WTC11 (cell line): ENCODE measurements at places on chromosomes 13 and 19.

GRCh38 chr13:22108283-22108942, 437.5 kb downstream of the FGF9 start:
- no peak for DNase-seq

GRCh38 chr13:57326532-57326931, 159.5 kb downstream of the PRR20E start:
- no peak for DNase-seq

GRCh38 chr19:35898499-35898809, 1.9 kb downstream of the NFKBID start:
- DNase-seq = no peak

- DNase-seq = peak; percentile 61
These were observed 814 bp downstream of the NBEA start for GRCh38 chr13:34942732-34943435.

- no peak for DNase-seq
These were observed 27.1 kb upstream of the DOCK9 start for GRCh38 chr13:99004978-99005377.

GRCh38 chr19:55809381-55810058, 22.3 kb downstream of the NLRP11 start:
- DNase-seq = peak; percentile 30

DNA sequence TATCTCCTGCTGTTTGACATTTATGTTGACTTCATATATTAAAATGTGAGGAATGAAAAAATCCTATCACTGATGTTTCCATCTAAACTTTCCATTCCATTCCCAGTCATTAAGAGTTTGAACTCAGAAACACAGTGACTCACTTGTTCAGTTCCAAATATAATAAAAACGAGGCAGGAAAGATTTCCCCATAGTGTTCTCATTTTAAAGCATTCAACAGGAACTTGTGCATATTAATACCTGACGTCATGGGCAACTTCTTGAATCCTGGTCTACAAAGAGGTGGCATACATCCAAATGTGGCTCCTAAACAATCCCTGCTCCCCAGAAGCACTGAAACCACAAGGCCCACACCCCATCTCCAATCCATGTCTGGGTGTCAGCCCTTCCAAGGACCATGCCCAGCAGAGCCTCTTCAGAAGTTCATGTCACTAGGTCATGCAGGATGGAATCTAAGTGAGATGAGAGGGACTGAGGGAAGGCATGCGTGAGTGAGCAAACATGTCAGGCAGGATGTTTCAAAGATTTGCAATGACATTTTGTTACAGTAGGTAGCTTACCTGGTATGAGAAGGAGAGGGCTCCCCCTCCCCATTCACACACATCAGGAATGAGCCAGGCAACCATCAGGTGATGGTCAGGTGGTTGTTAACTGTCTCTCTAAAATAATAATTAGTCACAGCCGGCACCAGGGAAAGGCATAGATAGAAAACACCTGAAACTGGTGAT, 9.4 kb upstream of the ERVV-2 start:
- DNase-seq = no peak

GRCh38 chr13:45362939-45363338, 22.0 kb upstream of the TPT1 start:
- DNase-seq = peak; percentile 68

- DNase-seq = no peak
These were observed 26.0 kb downstream of the SLC7A1 start for GRCh38 chr13:29569253-29570050.

DNA sequence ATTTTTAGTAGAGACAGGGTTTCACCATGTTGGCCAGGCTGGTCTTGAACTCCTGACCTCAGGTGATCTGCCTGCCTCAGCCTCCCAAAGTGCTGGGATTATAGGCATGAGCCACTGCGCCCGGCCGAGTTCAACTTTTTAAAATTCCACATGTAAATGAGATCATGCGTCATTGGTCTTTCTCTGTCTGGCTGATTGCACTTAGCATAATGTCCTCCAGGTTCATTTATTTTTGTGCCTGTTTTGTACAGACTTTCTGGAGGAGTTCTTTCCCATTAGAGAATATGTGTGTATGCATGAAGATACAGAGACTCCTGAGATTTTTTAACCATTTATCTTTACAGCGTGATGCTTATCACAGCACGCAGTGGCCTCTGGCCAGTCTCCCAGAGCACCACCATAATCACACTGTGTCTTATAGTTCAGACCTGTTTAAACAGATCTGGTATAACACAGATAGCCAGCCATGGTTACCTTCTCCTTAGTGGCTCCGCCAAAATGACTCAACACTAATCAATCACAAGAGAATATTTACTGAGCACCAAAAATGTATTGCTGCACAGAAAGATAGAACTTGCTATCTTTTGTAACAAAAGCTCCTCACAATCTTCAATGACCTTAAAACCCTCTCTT, 11.4 kb upstream of the STARD13 start:
- no peak for DNase-seq

DNA sequence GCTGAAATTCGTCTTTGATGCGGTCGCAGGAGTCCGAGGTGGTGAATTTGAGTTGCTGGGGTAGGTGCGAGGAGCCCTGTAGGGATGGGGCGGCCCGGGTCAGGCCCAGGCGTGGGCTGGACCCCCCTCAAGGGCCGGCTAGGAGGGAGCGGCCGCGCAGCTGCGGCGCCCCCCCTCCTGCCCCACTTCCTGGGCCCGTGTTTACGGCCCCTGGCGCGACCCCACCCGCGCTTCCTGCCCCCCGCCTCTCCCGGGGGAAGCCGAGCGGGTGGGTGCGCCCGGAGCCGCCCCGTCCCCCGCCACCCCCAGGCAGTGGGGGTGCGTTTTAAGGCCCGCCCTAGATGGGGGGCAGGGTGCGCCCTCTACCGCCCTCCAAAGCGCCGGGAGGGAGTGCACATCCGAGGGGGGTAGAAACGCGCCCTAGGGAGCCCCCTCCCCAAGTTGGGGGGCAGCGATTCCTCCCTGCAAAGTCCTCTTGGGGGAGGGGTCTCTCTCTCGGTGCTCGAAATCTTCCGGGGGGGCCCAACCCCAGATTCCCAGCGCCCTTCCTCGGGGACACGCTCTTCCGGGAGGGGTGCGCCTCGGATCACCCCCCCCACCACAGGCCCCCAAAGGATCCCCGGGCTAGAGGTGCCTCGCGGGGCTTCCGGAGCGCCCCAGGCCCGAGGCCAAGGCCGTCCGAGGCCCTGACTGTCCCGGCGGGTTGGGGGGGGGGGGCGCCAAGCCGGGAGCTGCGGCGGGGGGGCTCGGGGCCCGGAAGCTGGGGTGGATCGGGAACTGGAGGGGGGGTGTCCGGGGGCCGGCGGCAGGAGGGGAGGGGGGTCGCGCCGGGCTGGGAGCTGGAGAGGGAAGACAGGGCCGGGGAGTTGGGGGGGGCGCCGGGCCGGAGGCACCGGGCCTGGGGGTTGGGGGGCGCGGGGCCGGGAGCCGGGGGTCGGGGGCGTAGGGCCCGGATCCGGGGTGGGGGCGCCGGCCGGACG, 823 bp downstream of the TLE5 start:
- no peak for DNase-seq

DNA sequence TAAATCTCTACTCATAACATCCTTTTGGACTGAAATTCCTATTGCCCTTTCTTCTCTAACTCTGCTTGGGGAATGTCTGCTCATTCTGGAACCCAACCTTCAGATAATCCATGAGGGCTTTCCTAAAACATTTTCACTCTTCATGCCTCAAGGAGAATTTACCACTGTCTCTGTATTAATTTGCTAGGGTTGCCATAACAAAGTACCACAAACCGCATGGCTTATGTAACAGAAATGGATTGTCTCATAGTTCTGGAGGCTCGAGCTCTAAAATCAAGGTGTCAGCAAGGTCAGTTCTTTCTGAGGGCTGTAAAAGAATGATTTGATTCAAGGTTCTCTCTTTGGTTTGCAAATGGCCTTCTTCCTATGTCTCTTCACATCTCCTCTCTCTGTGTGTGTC, 209.7 kb downstream of the LACC1 start:
- DNase-seq = no peak

DNA sequence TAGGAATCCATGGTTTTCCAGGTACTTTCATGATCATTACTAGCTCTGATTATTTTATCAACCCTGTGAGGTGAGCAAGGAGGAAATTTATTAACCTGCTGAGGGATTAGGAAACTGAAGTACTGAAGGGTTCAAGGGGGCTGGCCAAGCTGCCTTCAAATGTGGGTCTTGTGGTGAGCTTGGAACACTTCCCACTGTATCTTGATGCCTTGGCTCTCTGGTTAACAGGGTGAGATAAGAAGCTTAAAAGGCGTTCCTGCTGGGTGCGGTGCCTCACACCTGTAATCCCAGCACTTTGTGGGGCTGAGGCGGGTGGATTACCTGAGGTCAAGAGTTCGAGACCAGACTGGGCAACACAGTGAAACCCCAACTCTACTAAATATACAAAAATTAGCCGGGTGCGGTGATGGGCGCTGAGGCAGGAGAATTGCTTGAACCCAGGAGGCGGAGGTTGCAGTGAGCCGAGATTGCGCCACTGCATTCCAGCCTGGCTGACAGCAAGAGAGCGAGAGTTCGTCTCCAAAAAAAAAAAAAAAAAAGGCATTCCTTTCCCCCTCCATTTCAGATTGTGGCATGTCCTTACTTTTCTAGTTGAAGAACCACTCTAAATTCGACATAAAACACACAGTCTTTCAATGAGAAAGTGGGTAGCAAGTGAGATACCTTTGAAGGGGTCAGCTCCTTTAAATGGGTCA, 70.2 kb downstream of the KLF2 start:
- no peak for DNase-seq

- peak; percentile 85 for DNase-seq
These were observed at the start of gene ARID3A for GRCh38 chr19:925526-926322. TSS of gene ARID3A (plus strand) at chr19:926035. CDS start at chr19:929529, 3,494 bp downstream.

GRCh38 chr13:99636728-99637353, 135.6 kb downstream of the TM9SF2 start:
- no peak for DNase-seq

DNA sequence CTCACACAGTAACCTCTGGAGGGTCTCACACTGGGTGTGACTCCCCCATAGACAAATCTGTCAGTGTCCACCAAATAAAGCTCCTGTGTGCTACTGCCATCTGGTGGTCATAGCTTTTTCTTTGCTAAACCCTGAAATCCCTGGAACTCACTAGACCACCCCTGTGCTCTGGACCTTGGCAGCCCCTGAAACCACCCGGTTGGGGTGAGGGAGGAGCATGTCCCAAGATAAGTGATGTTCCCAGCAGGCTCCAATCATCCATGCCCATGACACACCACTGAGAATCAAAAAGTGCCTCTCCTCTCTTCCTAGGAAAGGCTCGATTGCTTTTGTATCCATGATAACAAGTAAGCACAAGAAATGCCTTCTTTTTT, 6.5 kb upstream of the HSD17B14 start:
- DNase-seq = peak; percentile 71

- DNase-seq = no peak
These were observed 1003.7 kb downstream of the SLITRK5 start for GRCh38 chr13:88674841-88675240.

DNA sequence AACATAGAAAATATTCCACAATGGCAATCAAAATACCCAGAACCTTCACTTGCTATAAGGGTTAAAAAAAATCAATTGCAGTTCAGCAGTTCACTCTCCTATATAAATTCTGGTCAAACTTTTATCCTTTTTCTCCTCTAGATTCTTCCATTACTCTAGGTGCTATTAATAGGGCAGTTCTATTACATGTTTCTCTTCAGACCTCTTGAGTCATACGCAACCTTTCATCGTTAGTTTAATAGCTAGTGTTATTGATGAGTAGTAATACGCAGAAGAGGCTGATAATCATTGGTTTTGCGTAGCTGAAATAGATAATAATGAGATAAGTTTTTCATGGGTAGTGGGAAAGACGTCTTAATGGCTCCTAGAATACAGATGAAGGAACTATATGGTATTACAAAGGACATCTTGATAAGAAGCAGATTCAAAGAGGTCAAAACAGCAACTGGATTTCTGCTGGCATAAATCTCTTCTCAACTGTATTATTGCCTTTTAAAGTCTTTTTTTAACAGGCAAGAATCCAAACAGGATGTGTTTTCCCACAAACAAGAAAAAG, 118.3 kb upstream of the STARD13 start:
- no peak for DNase-seq

DNA sequence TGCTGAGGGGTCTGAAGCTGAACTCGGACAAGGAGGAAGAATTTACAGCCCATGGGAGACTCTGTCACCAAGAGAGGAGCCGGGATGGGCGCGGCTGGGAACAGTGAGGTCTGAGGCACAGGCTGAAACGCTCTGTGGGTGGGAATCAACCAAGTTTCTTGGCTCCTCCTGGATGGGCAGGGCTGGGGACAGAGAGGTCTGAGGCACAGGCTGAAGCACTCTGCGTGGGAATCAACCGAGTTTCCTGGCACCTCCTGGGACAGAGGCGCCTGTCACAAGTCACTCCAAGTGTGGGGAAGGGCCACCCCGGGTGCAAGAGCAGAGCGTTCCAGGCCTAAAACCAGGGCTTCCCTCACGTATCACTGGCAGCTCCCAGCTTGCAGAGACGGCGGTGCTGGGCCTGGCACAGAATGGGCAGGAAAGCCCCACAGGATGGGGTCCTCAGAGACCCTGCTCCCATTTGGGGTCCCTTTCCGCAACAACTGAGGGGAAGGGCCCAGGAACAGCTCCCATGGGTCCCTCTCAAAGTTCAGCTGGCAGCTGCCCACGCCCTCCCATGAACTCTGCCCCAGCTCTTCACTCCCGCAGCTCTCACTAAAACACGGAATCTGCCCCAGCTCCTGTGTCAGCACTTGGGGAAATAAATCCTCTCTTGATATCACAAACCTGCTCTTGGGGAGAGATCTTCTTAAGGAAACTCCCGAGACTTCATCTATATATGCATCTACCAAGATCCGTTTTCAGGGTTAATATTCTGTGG, 18.5 kb downstream of the AP3D1 start:
- DNase-seq = no peak

GRCh38 chr19:4431808-4432674, 25.6 kb downstream of the UBXN6 start:
- no peak for DNase-seq

DNA sequence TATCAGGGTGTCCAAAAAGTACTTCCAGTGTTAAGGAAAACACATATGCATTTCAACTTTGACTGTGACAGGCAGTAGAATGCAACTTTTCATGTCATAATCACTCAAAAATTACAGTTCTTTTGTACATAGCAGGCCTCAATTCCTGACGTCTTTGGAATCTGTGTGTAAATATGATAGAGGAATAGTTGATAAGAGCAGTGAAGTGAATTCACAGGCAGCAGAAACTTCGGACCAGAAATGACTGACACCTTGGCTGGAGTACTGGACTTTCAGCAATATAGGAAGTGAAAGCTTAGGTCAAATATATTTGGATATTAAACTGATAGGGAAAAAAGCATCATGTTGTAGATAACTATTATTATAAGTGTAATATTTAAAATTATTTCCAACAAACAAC, 1741.2 kb upstream of the PCDH20 start:
- DNase-seq = no peak
